ENCODE measurements at places on chromosomes 16 and 17.

GRCh38 chr17:42809250-42809649 lies 10.6 kb downstream of the CNTD1 start:
- DNase-seq, result no peak

DNA sequence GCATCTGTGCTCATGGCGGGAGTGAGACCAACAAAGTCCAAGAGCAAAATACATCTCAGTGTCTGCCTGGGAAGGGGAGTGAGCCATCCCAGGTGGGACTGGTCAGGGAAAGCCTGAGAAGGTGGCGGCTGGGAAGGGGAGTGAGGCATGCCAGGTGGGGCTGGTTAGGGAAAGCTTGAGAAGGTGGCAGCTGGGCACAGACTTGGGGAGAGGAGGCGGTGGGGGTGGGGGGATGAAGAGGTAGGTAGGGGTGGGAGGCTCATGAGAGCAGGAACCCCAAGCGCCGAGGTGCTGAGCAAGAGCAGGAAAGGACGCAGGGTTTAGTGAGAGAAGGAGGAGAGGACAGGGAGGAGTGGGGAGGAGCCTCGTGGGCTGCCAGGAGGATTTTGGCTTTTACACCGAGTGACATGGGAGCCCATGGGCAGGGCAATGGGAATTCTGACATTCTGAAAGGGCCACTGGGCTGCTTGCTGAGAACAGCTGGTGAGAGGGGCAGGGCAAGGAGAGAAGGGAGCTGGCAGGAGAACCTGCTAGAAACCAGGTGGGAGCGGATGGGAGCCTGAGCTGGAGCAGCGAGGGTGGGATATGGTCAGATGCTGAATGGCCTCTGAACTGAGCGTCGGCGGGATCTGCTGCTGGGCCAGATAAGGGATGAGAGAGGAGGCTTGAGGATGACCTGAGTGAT lies 256.1 kb upstream of the RPL38 start:
- DNase-seq, result no peak

- DNase-seq, result no peak
Observed at GRCh38 chr16:9053006-9053601, 38.3 kb upstream of the HAPSTR1 start.

- DNase-seq, result no peak
Observed at GRCh38 chr17:77935121-77935571, 23.4 kb upstream of the TNRC6C start.

DNA sequence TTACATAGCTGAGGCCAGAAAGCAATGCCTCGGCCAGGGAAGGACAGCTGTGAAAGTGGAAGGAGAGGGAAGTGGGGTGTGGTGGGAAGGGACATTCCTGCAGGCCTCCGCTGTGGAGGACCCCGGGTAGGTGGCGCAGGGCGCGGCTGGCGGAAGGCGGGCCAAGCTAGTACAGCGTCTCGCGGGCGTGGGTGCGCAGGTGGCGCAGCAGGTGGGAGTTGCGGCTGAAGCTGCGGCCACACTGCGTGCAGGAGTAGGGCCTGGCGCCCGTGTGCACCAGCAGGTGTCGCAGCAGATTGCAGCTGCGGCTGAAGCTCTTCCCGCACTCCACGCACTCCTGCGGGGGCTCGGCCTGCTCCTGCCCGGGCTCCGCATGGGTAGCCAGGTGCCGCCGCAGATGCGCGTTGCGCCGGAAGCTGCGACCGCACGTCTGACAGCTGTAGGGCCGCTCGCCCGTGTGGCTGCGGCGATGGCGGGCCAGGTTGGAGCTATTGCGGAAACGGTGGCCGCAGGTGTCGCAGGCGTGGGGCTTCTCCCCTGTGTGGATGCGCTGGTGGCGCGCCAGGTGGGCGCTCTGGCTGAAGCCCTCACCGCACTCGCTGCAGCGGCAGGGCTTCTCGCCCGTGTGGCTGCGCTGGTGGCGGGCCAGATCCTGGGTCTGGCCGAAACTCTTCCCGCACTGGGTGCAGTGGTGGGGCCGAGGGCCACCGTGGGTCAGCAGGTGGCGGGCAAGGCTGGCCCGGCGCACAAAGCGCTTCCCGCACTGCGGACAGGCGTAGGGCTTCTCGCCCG lies 10.0 kb downstream of the ZSCAN10 start:
- DNase-seq, result no peak

DNA sequence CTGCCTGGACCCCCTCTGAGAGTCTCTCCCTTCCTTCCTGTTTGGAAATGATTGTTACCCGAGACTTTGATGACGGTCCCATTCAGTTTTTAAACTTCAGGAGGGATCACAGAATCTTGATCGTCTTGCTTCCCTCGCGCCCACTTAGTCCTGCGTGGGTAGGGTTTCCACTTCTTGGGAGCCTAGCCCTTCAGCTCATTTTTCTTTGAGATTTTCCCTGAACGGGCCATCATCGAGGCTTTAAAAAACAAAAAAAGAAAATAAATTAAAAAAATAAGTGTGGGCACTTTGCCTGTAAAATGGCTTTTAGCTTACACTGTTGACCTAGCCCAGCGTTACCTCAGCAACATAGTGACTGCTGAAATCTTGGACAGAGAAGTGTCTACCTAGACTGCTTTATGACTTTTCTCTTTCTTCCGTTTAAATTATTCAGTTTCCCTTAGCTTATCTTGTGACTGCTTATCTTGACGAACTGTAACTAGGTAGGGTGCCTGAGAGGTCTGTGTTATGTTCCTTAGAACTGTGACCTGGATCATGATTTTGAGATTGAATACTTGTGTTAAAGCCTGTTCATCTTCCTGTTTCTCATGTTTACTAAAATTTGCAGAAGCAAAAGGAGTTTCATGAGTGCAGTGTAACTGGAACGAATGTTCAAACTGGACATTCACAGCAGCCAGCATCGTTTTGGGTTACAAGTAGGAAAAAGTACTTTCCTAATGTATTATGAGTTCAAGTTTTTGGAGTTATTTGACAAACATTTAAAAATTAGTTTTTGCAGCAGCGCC lies 874 bp downstream of the WWP2 start:
- DNase-seq, result no peak

- DNase-seq, result no peak
Observed at GRCh38 chr16:10123141-10123540, 59.1 kb downstream of the GRIN2A start.

DNA sequence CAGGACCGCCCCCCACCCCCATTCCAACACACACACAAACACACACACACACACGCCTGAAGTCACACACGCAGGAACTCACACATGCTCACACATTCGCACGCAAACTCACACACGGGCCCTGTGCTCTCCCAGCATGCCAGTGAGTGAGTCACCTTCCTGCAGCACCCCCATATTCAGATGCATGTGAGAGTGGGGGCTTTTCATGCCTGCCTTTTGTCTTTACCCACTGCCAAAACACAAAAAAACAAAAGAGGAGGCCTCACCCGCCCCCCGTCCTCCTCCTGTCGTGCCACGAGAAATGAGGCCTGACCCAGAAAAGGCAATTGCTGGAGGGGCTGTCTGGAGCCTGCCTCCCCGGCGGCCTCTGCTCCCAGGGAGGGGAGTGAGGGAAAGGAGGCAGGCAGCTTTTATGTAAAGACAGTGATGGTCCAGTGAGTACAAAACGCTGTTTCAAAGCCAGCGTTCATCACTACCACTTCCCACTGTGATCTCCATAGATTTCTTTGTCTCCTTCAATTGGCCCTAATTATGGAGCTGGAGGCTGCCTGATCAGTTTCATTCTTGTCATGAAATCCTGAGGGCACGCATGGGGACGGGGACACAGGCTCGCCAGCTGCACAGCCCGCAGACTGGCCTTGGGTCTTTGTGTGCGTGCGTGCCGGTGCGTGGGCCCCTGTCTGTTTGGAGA lies 29.5 kb upstream of the GSE1 start:
- DNase-seq, result no peak

GRCh38 chr16:4140652-4141051 lies 24.4 kb upstream of the ADCY9 start:
- DNase-seq, result no peak

- no peak for DNase-seq
Observed at GRCh38 chr16:57823836-57824235, 21.5 kb upstream of the KIFC3 start.

- DNase-seq, result peak; percentile 25
Observed at GRCh38 chr17:42459256-42459800, 650 bp downstream of the ATP6V0A1 start.

DNA sequence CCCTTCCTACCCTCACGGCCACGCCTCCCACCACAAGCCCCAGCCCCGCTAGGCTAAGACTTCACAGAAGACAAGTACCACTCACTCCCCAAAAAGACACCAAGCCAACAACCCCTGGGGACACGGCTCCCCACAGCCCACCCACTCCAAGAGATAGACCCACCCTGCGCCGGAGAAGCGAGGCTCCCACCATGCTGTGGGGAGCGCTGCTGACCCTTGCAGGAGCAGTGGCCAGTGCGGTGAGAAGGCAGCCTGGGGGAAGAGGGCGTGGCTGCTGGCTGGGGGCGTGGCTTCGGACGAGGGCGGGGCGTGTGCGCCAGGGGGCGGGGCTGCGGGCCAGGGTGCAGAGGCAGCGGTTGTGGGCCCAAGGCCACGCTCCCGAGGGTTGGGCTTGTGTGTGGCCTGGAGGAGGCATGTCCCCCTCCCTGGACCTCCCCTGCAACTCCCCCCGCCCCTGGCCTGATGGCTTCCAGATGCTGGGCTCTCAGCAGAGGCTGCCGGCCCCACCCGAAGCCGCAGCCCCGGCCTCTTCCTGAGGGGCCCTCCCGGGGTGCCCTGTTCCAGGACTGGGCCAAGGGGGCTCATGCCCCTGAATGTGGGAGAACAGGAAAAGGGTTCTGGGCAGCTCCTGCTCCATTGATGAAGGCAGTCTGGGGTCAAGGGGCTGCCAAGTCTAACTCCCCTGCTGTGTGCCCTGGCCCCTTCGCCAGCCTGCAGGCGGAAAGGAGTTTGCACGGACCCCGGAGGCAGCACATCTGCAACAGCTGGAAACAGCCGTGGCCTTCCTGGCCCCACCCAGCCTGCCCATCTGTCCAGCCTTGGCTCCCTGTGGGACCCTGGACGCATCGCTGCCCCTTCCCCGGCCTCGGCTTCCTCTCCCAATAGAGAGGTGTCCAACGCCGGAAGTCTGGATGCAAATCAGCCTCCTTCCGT lies 9.1 kb downstream of the TFAP4 start:
- no peak for DNase-seq

DNA sequence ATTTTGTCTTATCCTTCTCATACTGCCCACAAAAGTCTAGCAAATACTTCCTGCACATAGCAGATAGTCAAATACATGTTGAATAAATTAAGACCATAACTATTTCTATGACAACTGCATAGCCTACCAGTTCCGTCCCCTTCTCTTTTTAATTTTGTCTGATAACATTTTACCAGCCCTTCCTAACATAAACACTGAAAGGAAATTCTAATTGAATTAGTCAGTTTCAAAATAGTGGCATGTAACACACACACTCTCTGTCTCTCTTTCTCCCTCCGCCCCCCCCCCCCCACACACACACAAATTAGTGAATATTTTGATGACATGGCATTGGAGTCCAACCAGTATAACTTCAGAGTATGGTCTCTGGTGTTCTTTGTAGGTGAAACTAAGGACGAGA lies 41.8 kb downstream of the TNRC6C start:
- no peak for DNase-seq

DNA sequence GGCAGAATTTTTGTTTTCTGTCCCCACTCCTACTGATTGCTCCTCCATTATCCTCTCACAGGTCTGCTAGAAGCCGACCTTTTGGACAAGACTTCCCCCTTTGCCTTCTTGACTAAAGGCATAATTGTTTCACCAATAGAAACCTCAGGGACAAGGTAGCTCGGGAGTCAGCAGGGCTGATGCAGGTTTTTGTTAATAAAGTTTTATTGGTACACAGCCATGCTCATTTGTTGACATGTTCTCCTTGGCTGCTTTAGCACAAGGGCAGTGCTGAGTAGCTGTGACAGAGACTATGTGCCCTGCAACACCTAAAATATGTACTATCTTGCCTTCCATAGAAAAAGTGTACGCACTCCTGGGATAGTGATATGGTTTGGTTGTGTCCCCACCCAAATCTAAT lies 271.6 kb downstream of the XYLT1 start:
- no peak for DNase-seq

- DNase-seq, result no peak
Observed at GRCh38 chr17:66290101-66290722, 12.2 kb upstream of the PRKCA start.

DNA sequence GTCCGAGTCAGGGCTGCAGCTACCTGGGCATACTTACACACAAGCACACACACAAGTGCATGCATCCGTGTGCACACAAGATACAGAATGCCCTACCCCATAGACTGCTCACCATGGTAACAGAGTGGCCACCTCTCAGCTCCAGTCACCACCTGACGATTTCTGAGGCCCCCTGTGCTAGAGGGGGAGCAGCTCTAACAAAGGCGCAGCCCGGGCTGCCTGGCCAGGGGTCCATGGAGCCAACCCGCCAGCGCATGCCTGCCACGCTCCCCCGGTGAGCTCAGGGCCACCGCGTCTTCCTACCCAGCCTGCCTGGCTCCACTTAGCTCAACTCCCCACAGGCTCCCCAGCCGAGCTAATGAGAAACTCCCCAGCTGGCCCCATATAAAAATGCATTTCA lies 75.5 kb downstream of the ZNF423 start:
- no peak for DNase-seq

DNA sequence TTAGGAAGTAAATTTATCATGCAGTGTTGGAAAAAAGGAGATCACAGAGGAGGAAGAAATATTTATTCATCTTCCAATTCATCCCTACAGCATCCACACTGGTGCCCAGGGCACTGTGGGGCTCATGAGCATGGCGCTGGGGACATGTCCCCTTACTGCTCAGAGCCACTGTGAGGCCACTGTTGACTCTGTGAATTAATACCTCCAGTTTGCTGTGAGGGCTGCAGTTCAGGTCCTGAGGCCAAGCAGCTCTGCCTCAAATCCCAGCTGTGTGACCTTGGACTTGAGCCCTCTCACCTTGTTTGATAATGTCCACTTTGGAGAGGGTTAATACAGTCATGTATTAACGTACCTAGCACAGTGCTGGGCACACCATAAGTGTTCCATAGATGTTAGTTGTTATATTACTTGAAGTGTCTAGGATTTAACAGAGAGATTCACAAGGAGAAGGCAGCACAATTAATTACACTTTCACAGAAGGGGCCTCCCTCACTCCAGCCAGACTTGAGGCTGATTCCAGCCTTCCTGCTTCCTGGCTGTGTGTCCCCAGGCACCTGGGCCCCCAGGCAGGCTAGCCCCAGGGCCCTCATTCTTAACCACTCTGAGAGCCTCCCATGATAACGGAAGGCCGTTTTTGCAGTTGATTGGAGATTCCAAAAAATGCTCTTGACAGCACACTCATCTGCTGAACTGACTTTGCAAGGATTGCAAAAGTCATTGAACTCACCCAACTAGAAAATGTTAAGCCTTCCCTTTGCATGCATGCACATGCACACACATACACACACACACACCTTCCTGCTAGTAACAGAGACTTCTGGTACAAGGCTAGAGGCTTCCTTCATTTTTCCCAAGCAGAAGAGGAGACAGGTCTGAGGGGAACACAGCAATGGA lies 29.4 kb downstream of the KATNIP start:
- DNase-seq, result no peak

- DNase-seq, result no peak
Observed at GRCh38 chr16:49563666-49564065, 190.1 kb downstream of the C16orf78 start.

All from activated naive CD4-positive, alpha-beta T cell treated with Interleukin-2 at 50 U/mL for 16 hours (primary cell).